ENCODE measurements at places on chromosomes 6 and 20.

- H3K4me3 ChIP-seq, result peak overlapping the region; percentile 73
- peak overlapping the region; percentile 97 for H3K27ac ChIP-seq
- H3K36me3 ChIP-seq, result peaks cover 9% of the 10 kb centered on the region
- H3K27me3 ChIP-seq, result no peaks in the 10 kb centered on the region
- peaks cover 77% of the 10 kb centered on the region for H3K4me1 ChIP-seq
- DNase-seq, result peak; percentile 48
Observed at GRCh38 chr6:13302751-13303667, 25.3 kb downstream of the TBC1D7 start.

- peak overlapping the region; percentile 63 for H3K27ac ChIP-seq
- no peaks in the 10 kb centered on the region for H3K36me3 ChIP-seq
- peaks cover 5% of the 10 kb centered on the region for H3K4me1 ChIP-seq
- DNase-seq, result no peak
- no peak overlapping the region for H3K4me3 ChIP-seq
- H3K27me3 ChIP-seq, result peaks cover 53% of the 10 kb centered on the region
Observed at GRCh38 chr6:30981942-30982772, 1.4 kb upstream of the MUC21 start.

DNA sequence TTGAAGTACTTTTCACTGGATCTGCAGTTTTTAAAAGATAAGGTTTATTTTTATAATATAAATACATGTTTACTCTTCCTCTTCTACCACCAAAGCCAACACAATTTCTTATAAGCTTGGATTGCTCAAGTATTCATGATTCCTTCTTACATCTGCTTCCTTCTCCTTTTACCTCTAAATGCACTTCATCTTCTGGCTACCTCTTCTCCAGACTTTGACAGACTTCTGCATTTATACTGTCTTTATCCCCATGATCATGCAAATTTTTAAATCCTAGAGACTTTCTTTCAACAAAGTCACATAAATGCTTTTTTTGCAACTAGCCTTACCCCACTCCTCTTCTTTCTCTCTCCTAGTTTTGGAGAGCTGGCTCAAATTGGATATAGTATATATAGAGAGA lies 142.9 kb downstream of the TFAP2B start:
- H3K27ac ChIP-seq, result no peak overlapping the region
- no peaks in the 10 kb centered on the region for H3K36me3 ChIP-seq
- no peaks in the 10 kb centered on the region for H3K27me3 ChIP-seq

DNA sequence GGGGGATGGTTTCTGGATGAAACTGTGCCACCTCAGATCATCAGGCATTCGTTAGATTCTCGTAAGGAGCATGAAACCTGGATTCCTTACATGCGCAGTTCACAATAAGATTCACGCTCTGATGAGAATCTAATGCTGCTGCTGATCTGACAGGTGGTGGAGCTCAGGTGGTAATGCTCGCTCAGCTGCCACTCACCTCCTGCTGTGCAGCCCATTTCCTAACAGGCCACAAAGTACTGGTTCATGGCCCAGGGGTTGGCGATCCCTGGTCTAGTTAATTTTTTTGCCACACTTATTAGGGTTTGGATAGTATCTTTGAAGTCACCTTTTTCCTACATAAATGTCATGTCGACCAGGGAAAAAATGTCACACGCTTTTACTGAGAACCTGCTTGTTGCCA lies 96.8 kb upstream of the MLIP start:
- no peak overlapping the region for H3K27ac ChIP-seq
- no peaks in the 10 kb centered on the region for H3K27me3 ChIP-seq
- no peaks in the 10 kb centered on the region for H3K4me1 ChIP-seq
- DNase-seq, result no peak
- no peak overlapping the region for H3K4me3 ChIP-seq
- H3K36me3 ChIP-seq, result no peaks in the 10 kb centered on the region

GRCh38 chr6:16840291-16840690 lies 79.0 kb upstream of the ATXN1 start:
- H3K4me3 ChIP-seq, result no peak overlapping the region
- no peak for DNase-seq
- H3K27ac ChIP-seq, result no peak overlapping the region
- no peaks in the 10 kb centered on the region for H3K27me3 ChIP-seq
- H3K36me3 ChIP-seq, result no peaks in the 10 kb centered on the region

- DNase-seq, result no peak
- H3K27me3 ChIP-seq, result no peaks in the 10 kb centered on the region
- H3K27ac ChIP-seq, result no peak overlapping the region
- no peaks in the 10 kb centered on the region for H3K36me3 ChIP-seq
- no peaks in the 10 kb centered on the region for H3K4me1 ChIP-seq
- H3K4me3 ChIP-seq, result no peak overlapping the region
Observed at GRCh38 chr6:19322691-19323485, 514.3 kb upstream of the ID4 start.

GRCh38 chr20:54661265-54661664 lies 185.9 kb downstream of the DOK5 start:
- H3K36me3 ChIP-seq, result no peaks in the 10 kb centered on the region
- peaks cover 25% of the 10 kb centered on the region for H3K27me3 ChIP-seq
- H3K4me3 ChIP-seq, result no peak overlapping the region
- DNase-seq, result no peak
- no peaks in the 10 kb centered on the region for H3K4me1 ChIP-seq
- H3K27ac ChIP-seq, result no peak overlapping the region

DNA sequence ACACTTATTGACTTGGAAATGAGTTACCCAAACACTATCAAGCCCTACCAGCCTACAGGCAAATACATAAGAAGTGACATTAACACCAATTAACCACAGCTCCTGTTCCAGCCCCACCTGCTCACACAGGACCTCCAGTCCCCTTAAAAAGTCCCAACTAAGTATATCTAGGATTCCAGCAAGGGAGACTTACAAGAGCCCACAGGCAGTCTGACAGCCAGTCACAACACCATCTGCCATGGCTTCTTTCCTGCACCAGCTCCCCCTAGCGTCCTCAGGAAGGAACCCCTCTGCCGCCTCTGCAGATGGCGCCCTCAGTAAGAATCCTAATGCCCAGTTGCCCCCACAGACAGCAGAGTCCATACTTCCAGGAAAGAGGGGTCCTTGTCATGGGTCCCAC lies 122.1 kb downstream of the HIVEP2 start:
- H3K4me3 ChIP-seq, result no peak overlapping the region
- peak overlapping the region; percentile 91 for H3K27ac ChIP-seq
- no peaks in the 10 kb centered on the region for H3K27me3 ChIP-seq
- H3K36me3 ChIP-seq, result peaks cover 8% of the 10 kb centered on the region
- DNase-seq, result no peak
- H3K4me1 ChIP-seq, result peaks cover 62% of the 10 kb centered on the region

DNA sequence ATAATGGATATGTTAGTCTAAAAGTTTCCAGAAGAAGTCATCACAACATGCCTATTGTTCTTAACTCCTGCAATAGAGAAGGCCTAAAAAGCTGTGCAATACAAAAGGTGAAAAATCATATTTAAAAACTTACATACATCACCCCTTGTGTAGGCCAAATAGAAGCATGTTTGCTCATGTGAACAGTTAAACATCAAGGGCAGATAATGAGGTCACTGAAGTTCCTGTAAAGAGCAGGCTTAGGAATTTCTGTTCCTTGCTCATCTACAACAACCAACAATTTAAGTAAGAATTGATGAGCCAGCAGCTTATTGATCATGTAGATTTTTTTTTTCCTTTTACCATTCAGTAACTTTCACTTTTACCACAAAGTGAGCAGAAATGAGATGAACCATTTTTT lies 7.5 kb upstream of the NUP153 start:
- no peaks in the 10 kb centered on the region for H3K4me1 ChIP-seq
- no peak for DNase-seq
- no peaks in the 10 kb centered on the region for H3K27me3 ChIP-seq
- H3K4me3 ChIP-seq, result no peak overlapping the region

- no peak for DNase-seq
- H3K27ac ChIP-seq, result no peak overlapping the region
- no peaks in the 10 kb centered on the region for H3K4me1 ChIP-seq
- H3K4me3 ChIP-seq, result no peak overlapping the region
- no peaks in the 10 kb centered on the region for H3K27me3 ChIP-seq
Observed at GRCh38 chr6:62162858-62163257, 123.2 kb downstream of the KHDRBS2 start.

DNA sequence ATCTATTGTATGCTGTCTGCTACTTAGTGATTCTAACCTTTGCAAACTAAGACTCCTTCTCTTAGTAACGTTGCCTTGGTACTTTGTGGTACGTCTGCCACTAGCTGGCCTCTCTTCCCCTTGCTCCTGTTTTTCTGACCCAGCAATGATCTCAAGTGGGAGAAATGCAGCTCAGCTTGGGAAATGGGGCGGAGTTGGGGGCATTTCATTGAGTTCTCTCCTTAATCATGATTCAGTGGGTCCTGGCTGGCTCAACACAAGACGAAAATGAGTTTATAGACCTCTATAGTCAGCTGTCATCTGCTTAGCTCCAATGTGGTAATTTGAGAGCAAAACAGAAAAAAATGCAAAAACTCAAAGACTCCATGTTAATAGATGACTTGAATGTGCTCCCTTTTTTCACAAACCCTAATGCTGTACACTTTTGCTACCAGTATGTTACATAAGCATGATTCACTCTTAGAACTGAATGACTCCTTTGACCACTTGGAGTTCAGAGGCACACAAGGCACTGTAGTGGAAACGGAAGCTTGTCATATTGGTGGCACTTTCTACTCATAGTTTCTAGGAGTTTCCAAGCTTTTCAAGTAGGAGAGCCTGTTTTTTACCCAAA lies 55.3 kb upstream of the SOX4 start:
- H3K4me1 ChIP-seq, result no peaks in the 10 kb centered on the region
- no peaks in the 10 kb centered on the region for H3K36me3 ChIP-seq
- DNase-seq, result no peak
- peaks cover 4% of the 10 kb centered on the region for H3K27me3 ChIP-seq
- no peak overlapping the region for H3K27ac ChIP-seq
- H3K4me3 ChIP-seq, result no peak overlapping the region
